Kidney glomerular epithelial cell (primary cell): ENCODE measurements at places on chromosomes 2 and 18.

DNA sequence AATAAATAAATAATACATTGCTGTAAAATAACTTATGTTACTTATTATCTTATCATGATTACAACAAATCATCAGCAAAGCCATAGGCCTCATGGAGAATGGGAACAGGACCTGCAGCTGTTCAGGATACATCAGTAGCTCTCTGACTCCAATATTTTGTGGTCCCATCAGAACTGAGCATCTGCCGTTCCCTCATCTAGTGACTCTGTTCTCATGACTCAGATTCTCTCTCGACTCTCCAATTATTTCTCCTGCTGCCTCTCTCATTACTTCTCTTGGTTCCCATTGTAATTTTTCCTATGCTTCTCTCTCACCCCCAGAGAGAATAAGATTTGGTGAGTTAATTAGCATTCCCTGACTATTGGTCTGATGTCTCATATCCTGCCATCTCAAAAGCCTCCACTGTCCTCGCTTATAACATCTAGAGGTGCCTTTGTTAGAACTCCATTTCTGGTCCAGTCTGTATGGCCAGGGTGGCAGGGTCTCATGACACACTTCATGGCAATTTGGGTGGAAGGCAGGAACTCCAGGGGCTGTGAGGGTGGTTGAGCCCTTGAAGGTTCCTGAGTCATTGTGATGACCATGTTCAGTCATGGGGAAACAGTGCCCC lies 78.0 kb upstream of the TANC1 start:
- no peak for DNase-seq

- DNase-seq: no peak
Measured at GRCh38 chr18:63180971-63181376, 138.6 kb downstream of the BCL2 start.

- no peak for DNase-seq
Measured at GRCh38 chr18:13611142-13611600, 115.2 kb downstream of the FAM210A start.

- DNase-seq: no peak
Measured at GRCh38 chr18:58196164-58196563, 152.1 kb downstream of the NEDD4L start.

- DNase-seq: no peak
Measured at GRCh38 chr18:6203791-6204190, 210.9 kb downstream of the L3MBTL4 start.
